ENCODE measurements at places on chromosomes 1 and 21. TPM values are rescaled to one million over a fixed set of nuclear protein-coding genes. Genes with fewer than 3 reads are reported as not detected.

- DNase-seq, result no peak
These were observed 1.4 kb downstream of the PTPN7 start for GRCh38 chr1:202158810-202159533.

GRCh38 chr1:201020721-201021629 lies 2.5 kb downstream of the KIF21B start:
- DNase-seq, result peak; percentile 39

DNA sequence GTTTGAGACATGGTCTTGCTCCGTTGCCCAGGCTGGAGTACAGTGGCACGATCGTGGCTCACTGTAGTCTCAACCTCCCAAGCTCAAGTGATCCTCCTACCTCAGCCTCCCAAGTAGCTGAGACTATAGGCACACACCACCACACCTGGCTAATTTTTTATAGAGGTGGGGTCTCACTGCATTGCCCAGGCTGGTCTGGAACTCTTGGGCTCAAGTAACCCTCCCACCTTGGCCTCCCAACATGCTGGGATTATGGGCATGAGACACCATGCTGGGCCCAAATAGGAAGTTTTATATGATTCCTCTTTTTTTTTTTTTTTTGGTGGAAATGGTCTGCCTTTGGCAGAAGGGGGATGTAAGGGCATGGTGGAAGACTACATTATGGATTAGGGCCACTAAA lies 6.1 kb upstream of the FNDC7 start:
- DNase-seq, result no peak

GRCh38 chr1:159161001-159161718 lies 10.3 kb upstream of the CADM3 start:
- peak; percentile 86 for DNase-seq

DNA sequence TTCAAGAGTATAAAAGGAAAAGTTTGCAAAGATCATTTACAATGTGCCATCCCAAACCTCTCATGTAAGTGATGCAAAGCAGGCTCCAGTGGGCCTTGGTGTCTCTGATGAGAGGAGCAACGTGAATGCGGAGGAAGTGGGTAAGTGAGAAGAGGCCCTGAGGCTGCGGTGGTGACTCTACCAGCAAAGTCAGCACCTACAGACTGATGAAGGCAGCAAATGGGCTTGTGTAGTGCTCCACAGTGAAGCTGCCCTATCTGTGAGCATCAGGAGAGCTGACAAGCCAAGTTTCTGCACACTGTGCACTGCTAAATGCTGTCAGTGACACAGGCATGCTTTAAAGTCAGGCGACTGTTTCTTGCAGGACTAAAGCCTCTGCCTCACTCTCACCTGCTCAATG lies 15.6 kb upstream of the RAP1A start:
- no peak for DNase-seq

DNA sequence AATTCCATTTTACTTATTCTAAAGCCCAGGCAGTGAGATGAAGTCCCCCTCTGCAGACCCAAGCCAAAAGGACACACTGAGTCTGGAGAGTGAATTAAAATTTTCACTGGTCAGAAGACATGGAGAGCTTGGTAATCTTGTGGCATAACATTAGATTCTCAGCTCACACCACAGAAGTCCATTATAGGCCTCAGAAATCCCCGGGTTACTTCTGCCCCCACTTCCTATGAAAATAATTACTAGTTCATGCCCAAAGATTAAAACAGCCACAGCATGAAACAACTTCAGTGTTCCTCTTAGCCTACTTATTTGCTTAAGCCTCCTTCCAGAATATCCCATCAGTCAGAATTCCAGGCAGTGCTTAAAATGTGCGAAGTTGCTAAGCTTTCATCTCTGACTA lies 123.3 kb downstream of the ZC3H11B start:
- no peak for DNase-seq

GRCh38 chr1:116558571-116558970 lies 12.3 kb downstream of the CD58 start:
- DNase-seq, result no peak

GRCh38 chr21:45536301-45537081 lies 5.7 kb downstream of the SLC19A1 start:
- peak; percentile 53 for DNase-seq

DNA sequence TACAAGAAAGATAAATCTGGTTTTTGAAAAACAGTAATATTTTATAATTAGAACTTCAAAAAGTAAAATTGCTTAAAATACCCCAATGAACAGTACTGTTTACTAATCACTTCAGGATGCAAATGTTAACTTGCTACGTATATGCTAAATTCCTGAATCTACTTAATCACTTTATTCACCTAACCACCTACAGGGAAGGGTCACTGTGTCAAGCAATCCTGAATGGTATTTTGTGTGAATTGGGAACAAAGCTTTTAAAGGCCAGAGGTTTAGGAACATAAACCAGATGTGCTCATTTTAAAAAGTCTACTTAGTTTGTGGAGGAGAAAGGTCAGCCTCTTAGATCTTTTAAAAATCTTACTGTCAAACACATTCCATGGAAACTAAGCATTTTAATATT lies 1143.0 kb upstream of the ADGRL2 start:
- DNase-seq, result no peak

- no peak for DNase-seq
These were observed 163.3 kb downstream of the TM2D1 start for GRCh38 chr1:61561666-61562065.

- no peak for DNase-seq
These were observed 500 bp upstream of the DOCK7 start for GRCh38 chr1:62688687-62689085.

DNA sequence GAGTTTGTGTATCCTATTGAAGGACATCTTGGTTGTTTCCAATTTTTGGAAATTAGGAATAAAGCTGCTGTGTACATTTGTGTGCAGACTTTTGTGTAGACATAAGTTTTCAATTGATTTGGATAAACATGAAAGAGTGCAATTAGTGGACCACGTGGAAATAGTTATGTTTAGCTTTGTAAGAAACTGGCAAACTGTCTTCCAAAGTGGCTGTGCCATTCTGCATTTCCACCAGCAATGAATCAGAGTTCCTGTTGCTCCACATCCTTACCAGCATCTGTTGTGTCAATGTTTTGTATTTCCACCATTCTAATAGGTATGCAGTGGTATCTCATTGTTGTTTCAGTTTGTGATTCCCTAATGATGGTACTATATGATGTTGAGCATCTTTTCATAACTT lies 46.5 kb downstream of the FH start:
- DNase-seq, result no peak

DNA sequence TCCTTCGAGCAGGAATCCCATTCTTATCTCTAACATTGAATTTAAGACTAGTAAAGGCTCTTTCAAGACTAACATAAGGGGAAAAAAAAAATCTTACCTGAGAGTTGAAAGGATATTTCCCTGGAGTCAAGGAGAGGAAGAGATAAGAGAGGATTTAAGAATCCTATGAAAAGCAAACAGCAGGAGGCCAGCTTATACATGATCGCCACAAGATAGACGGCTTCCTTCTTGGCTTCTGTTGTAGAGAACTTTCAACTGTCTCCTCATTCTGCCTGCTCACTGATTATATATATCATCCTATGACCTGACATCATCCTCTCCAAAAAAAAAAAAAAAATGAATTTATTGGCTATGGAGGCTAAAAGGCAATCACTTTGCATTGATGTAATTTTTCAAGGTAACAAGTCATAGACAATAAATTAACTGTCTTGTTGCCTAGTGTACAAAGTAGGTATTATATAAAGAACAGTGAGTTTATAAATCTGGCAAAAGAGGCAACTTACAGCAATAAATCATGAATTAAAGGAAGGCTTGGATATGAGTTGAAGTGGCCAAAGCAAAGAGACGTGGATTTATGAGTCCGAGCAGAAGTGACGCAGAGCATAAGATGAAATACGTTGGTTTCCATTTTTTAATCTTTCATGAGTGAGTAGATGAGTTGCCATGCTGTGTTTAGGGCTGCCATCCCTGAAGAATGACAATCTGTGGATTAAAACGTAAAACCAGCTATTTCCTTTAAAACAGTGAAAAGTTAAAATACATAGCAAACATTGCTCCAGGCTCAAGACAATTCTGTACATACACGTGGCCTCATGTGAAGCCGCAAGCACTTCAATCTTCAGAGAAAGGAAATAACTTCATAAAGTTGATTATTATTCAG lies at the start of gene UTS2:
Gene UTS2 (minus strand): TSS at position 262 of the 880 bp plus-strand sequence. CDS start 62 bp downstream, at position 200.
- DNase-seq, result no peak

GRCh38 chr1:2789164-2789985 lies 12.1 kb downstream of the TTC34 start:
- DNase-seq, result no peak

GRCh38 chr1:54764922-54765561 lies 719 bp upstream of the PARS2 start:
- DNase-seq, result no peak

- DNase-seq, result no peak
These were observed 362.2 kb downstream of the SRGAP2C start for GRCh38 chr1:121546830-121547591.

DNA sequence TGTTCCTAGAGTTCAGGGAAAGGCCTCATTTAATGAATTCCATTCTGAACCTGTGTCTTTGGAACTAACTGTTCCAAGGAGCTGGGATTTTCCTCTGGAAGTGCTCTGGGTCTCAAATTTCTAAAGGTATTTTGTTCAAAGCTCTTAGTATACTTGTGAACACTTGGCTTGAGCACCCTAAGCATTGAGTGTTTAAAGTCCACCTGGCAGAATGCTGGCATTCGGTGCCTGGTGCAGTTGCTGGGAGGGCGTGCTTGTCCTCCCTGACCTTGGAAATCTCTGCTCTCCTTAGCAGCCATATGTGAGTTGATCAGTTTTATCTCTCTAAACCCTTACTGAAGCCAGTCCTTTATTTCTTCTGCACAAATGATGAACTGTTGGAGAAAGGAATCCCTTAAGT lies 3.0 kb downstream of the MTARC2 start:
- no peak for DNase-seq

DNA sequence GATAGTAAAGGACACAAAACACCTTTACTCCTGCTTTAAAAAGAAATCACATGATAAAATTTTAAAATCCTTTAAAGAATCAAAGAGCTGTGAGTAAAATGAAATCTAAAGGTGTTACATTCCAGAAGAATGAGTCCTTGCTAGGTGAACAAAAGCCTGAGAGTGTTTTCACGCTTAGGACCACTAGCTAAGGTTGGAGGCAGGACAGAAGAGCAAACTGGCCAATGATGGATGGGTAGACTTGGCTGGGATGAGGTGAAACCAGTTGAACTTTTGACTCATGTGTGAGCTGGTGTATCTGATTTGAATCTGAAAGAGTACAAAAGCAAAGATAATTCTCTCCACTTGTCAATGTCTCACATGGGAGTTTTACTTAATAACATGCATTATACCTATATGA lies 35.1 kb downstream of the CATSPERE start:
- no peak for DNase-seq

DNA sequence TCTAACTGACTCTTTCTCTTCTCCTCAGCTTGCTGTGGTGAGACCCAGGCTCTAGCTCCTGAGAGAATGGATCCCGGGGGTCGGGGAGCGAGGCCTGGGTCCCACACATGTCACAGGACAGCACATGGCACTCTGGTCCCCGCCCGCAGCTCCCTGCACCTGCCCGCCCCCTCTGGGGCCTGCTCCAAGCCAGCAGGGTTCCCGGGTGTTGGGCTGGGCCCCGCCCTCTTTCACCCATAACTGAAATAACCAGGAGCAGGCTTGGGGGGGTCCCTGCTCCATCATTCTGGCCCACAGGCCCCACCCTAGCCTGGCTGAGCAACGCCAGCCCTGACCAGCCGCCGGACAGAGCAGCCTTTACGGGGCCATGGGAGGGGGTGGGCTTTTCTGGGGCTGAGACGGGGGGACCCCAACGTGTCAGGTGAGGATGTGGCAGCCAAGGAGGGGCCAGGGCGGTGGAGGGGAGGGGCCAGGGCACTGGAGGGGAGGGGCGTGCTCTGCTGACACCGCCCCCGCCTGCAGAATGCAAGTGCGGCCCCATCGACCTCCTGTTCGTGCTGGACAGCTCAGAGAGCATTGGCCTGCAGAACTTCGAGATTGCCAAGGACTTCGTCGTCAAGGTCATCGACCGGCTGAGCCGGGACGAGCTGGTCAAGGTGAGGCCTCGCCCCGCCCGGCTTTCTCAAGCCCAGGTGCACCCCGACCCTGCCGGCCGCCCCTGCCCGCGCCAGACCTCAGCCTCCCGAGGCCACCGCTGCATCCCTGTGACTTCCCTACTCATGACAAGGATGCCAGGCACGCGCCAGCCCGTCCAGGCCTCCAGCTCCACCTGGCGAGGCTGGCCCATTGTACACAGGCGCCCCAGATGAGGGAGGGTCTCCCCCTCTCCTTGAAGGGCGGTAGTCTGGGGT lies 19.4 kb downstream of the COL6A1 start:
- no peak for DNase-seq

DNA sequence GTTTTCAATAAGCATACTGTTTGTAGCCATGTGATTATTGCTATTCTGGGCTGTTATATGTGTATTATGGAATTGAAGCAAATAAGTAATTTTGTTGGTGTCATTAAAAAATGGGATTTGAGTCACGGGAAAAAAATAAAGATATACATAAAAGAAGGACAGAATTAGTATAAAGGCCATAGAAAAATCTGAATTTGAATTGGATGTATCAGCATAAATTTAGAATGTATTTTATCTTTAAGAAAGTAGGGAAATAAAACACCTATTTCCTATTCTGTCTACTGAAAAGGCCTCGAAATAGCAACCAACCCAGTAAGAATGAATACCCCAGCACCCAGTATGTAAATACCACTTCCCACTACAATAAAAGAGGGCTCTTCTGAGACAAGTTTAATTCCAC lies 185.9 kb downstream of the SLC45A1 start:
- no peak for DNase-seq

Gene SLC30A7
- 36.8 TPM for total RNA-seq

Gene SYT11
- 2.2 TPM for total RNA-seq

Gene CHRNB2
- total RNA-seq, result 1.5 TPM

Gene ADORA1
- 0.92 TPM for total RNA-seq

Gene EPHA2
- 2.5 TPM for total RNA-seq

Gene TBX19
- 2.2 TPM for total RNA-seq

Gene ASAP3
- 7.0 TPM for total RNA-seq

Gene DMRTA2
- total RNA-seq, result 0.21 TPM

Gene ADCY10
- total RNA-seq, result not detected

Gene SLC2A1
- 30.4 TPM for total RNA-seq

Gene TMCC2
- 22.1 TPM for total RNA-seq

Gene LMOD1
- not detected for total RNA-seq

Measured in SK-MEL-5 (cell line).